ENCODE measurements at places on chromosomes 16 and 17.

DNA sequence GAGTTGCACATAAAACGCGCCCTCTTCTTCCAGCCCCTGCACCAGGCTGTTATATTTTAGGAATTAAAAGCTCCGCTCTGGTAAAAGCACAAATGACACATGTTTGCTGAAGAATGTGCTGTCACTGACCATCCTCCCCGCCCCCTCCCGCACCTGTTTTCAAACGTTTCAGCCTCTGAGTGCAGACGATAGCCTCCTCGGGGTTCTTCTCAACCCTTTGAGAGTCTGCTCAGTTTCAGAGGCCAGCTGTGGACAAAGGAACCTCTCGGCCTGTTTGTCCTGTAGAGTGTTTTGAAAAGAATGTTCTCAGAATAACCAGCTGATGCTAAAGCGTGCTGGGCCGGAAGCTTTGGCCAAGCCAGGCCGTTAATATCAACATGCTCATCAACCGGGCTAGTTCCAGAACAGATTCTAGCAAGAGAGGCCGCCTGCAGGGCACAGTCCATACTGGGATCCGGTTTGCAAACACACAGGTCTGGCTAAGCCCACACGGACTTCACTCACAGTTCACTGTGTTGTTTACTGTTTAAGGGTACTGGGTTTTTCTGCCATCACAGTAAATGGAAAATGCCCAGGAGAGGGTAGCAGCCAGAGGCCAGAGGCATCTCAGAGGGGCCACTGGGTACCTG, 6.4 kb upstream of the CACNG4 start:
- DNase-seq = no peak

DNA sequence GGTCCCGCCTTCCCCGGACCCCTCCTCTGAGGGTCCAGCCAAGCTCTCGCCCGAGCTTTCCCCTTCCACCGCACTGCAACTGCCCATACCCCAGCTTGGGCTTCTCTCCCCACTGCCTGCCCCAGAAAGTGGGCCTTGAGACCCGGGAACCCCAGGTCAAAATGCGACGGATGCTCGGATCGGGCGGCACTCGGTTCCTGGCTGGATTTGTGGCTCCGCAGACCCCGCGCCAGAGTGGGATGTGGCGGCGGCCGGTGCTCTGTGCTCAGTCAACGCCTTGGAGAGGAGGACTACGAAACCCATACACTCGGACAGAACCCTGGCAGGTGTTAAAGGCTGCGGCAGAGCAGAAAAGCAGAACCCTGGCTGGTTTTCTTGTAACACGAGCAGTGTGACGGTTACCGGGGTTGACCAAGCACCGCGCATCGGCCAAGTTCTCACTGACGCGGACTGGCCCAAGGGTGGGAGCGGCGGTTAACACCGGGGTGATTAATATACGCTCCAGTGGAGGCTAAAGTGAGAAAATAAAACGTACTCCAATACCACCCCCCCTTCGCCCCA, 885 bp upstream of the SLFN13 start:
- DNase-seq = no peak

GRCh38 chr17:49576088-49576916, 631 bp downstream of the NXPH3 start:
- DNase-seq = peak; percentile 31

GRCh38 chr16:86766700-86767099, 188.4 kb downstream of the FOXL1 start:
- no peak for DNase-seq

GRCh38 chr17:76441686-76442340, 11.1 kb downstream of the UBE2O start:
- no peak for DNase-seq

DNA sequence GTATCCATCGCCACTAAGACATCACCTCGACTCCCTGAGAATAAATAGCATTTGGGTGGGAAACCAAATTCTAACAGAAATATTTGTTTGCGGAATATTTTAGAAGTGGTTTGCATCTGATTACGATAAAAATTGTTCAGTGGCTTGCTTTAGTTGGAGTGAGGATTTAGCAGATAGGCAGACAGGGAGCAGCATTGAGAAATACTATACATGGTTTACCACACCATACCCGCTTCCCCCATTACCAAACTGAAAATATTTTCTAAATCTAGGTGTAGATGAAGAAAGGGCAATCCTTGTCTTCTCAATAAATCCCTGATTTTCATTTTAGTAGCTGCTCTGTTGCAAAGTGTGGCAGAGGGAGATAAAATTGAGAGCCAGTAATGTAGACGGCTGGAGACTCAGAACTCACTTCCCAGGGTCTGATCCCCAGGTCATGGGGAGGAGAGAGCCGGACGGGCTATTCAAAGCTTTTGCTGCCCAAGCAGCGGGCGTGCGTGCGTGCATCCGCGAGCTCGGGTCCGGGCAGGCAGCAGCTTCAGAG, 808 bp upstream of the BAHCC1 start:
- no peak for DNase-seq

DNA sequence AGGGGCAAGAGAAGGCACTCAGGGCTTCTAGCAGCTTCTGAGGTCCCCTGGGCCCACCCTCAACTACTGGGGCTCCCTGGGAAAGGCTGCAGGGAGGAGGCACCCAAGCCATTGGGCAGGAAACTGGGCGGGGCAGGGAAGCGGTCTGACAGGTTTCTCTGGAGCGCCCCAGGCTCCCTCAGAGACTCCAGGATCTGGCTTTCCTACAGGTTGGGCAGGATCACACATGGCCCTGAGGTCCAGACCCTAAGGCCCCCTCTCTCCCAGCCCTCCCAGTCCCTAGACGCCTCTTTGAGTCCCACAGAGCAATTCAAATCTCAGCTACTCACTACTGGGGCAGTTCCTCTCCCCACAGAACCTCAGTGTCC, 14.3 kb downstream of the JUP start:
- DNase-seq = no peak

DNA sequence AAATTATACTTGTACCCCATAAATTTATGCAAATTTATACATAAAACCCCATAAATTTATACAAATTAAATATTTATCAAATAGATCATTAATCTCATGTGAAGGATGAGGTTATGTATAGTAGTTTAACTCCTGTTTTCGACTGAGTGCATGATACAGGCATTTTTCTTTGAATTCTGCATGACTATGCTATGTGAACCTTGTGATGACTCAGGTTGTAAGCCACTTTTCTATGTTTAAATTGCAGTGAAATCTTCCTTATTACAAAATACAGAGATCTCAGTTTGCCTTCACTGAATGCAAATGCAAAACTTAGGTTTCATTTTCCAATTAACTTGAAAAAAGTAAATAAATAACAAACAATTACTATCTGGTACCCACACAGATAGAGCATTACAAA, 843.7 kb downstream of the CDH11 start:
- DNase-seq = no peak

GRCh38 chr16:77386831-77387814, 47.7 kb downstream of the ADAMTS18 start:
- DNase-seq = no peak

GRCh38 chr17:63478814-63479494, 2.1 kb downstream of the ACE start:
- peak; percentile 80 for DNase-seq

DNA sequence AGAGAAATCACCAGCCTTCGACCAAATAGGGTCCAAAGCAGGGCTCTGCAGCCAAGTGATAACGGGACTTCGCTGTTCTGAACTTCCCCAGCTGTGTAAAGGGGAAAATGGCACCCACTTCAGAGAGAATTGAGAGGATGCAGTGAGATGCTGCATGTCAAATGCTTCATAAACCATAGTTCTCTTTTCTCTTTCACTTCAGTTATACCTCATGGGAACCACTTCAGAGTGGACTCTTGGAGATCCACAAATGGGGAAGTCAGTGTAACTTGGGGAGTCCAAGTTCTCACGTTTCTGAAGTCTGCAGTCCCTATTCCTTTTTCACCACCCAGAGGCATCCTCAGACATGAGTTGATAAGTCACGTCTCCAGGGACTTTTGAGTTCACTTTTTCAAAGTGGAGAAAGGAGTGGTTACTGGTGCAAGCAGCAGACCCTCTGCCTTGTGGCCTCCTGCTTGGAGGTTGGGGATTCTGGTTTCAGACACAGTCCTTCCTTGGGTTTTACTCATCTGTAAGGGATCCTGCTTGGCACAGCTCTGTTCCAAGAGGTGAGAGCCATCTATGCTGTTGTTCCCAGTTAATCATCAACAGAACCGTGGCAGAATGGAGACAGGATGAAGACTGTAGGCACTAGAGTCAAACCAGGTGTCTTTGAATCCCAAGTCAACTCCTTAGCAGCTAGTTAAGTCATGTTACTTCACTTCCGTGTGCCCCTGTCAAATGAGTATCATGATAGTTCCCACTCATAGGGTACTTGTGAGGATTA, 123.4 kb upstream of the NOL11 start:
- DNase-seq = no peak

GRCh38 chr16:50323335-50324011, 45.3 kb downstream of the BRD7 start:
- no peak for DNase-seq

DNA sequence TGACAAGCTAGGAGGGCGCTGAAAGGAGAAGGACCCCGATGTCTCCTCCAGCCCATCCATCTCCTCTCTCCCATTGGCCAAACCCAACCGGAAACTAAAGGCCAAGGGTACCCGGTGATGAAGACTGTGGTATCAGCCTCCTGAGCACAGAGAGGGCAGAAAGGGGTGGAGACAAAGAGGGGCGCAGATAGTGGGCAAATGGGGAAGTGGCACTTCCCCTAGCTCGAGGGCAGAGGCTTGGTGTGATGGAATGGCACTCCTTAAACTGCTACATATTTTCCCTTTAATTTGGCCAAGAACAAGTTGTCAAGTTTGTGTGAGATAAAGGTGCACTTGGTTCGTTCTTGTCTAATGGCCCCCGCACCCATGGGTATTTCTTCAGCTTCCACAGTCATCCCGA, 27.8 kb downstream of the IL4R start:
- DNase-seq = no peak

- no peak for DNase-seq
Measured at GRCh38 chr16:31875928-31876547, 2.4 kb downstream of the ZNF267 start.

GRCh38 chr16:59212492-59213024, 478.4 kb upstream of the GOT2 start:
- DNase-seq = no peak

- DNase-seq = no peak
Measured at GRCh38 chr17:72274614-72275013, 153.8 kb downstream of the SOX9 start.

GRCh38 chr17:67285360-67285759, 40.4 kb upstream of the HELZ start:
- no peak for DNase-seq
